Pulmonary artery endothelial cell (primary cell): ENCODE measurements at places on chromosomes 5 and 9. TPM values are rescaled to one million over a fixed set of nuclear protein-coding genes. Genes with fewer than 3 reads are reported as not detected.

Gene PCDHB12
- total RNA-seq = 0.21 and 0.33 TPM in 2 replicates

Gene FOXD4L6
- total RNA-seq = 0.07 TPM in 1 of 2 replicates, not detected in the other

GRCh38 chr5:84260140-84260539, 124.5 kb downstream of the EDIL3 start:
- DNase-seq = no peak

- no peak for DNase-seq
Measured at GRCh38 chr5:181044662-181045305, 4.7 kb downstream of the BTNL9 start.

- DNase-seq = no peak
Measured at GRCh38 chr5:116402235-116402634, 172.4 kb downstream of the SEMA6A start.

DNA sequence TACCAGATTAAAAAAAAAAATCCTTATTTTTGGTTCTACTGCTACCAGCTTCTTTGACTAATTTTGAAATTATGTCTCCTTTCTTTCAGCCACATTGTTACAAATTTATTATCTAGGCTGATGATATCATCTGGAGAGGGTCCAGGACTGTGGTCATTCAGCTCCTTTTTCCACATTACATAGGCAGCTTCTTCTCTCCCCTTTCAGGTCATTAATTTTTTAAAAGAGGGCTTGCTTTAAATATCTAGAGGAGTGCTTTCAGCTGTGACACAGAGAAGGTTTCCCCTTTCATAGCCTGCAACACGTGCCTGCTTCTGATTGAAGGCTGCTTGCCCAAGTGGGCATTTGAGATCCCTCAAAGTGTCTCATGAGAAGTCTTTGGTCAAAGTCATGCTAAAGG, 155.7 kb upstream of the PAPPA start:
- DNase-seq = no peak

DNA sequence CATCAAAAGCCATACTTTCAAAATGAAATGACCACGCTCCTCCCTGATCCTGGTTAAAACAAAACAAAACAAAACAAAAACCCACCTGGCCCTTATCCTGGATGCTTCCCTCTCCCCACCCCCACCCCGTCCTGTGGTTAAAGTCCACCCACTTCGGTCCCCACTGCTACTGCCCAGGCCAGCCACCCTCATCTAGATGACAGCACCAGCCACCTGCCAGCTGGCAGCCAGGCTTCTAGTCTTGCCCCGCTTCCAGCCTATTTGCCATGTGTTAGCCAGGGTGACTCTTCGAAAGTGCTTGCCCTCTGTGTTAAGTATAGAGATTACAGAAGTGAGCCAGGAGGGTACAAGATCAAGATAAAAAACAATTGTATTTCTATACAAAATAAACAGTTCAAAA, 27.5 kb upstream of the NCS1 start:
- no peak for DNase-seq
